Activated naive CD4-positive, alpha-beta T cell (primary cell): ENCODE measurements at places on chromosomes 5 and 9.

GRCh38 chr5:7146886-7147285 lies 249.1 kb upstream of the ADCY2 start:
- no peak for DNase-seq

- no peak for DNase-seq
Observed at GRCh38 chr5:149011084-149011483, 51.8 kb downstream of the SH3TC2 start.

DNA sequence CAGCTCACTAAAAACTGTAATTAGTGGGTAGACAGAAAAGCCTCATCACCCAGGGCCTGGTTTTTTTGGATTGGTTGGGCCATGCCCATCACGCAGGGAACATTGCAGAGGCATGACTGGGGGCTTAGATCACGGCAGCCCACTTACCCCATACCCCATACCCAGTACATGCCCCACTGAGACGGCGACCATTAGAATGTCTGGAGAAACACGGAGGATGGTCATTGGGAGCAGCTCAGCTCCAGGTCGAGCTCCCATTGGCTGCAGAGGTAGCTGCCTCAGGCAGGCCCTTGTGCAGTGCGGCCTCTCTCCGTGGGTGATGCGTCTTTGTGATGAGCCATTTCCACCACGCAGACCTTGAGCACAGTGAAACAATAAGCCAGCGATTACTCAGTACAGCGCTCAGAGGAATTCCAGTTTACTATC lies 204.0 kb downstream of the GADD45G start:
- no peak for DNase-seq

- no peak for DNase-seq
Observed at GRCh38 chr5:69004676-69005075, 89.1 kb upstream of the SLC30A5 start.
